ENCODE measurements at places on chromosomes 2 and 18.

- no peak for DNase-seq
Observed at GRCh38 chr2:74419345-74419744, 2.1 kb downstream of the C2orf81 start.

DNA sequence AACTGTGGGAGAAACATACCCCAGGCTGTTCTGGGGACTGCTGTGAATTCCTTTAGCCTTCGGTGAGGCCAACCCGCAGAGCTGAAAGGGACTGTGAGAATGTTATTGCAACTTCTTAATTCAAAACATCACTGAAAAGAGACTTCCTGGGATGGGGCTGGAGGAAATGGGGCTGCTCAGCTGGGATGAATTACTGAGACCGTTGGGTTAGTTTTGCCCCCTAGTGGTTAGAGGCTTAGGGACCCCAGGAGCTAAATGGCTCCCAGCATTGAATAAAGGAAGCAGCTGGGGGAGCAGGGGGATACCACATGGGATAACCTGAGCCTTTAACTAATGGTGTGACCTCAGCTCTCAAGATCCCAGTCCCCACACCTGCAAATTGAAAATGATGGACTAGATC is 941.1 kb upstream of the FANCL start:
- peak; percentile 2 for DNase-seq

DNA sequence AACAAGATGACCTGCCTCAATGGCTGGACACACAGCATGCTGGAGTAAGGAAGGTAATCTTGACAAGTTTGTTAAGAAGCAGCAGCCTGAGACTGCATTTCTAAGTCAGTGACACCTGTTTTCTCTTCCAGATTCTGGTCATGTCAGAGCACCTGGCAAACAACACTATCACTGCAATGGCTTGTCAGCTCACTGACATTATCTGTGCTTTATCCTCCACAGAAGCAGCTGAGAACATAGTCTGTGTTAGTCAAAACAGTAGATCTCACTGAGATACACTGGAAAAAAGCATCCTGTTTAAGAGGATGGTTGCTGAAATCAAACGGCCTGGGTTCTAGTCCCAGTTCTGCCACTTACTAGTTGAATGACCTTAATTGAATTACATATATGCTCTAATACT is 355.2 kb downstream of the RIT2 start:
- DNase-seq = no peak

- no peak for DNase-seq
Observed at GRCh38 chr18:7488571-7488970, 78.5 kb upstream of the PTPRM start.

DNA sequence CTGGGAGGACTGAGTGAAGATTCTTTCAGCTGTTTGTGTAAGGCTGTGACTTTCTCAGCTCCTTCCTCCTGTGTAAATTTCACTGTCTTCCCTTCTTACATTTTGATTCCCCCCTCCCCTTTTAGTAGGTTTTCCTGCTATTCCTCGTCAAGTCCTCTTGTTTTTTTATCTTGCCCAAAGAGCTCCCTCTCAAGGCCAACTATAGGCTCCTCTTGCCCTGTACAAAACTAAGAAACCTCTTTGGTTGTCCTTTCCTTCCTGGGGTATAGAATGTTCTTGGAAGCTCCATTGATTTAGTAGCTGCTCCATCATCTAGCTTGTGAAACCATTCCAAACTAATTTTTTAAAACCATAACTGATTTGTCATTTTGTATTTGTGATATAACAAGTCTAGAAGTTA is 7.3 kb downstream of the CCDC121 start:
- DNase-seq = no peak

GRCh38 chr18:23146861-23147469 is 11.7 kb downstream of the CABLES1 start:
- no peak for DNase-seq

- DNase-seq = no peak
Observed at GRCh38 chr2:65436824-65437221, 4.4 kb upstream of the SPRED2 start.

DNA sequence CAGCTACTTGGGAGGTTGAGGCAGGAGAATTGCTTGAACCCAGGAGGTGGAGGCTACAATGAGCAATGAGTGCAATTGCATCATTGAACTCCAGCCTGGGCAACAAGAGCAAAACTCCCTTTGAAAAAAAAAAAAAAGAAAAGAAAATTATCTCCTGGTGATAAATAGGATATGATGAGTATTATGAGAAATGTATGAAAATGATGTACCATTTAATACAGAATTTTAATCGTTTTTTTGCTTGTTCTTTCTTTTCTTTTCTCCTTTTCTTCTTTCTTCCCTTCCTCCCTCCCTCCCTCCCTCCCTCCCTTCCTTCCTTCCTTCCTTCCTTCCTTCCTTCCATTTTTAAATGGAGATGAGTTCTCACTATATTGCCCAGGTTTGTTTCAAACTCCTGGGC is 40.4 kb downstream of the TTC27 start:
- DNase-seq = no peak

DNA sequence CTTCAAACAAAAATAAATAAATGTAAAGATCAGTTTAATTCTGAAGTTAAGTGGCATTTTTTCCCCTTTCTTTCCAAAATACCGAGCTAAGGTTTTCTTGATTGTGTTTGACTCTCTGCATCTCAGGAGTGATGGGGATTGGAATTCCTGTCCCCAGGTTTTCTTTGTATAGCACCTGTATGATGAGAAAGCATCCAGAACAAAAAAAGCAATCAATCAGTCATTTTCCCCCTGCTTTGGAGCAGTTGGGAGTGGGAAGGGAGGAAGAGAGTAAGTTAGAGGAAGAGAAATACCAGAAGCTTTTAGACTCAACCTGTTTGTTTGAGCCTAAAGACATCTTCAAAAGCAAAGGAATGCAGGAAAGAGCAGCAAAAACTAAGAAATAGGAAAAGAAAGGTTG is 88.5 kb downstream of the RIF1 start:
- no peak for DNase-seq
